ENCODE measurements at places on chromosomes 4 and X. TPM values are rescaled to one million over a fixed set of nuclear protein-coding genes. Genes with fewer than 3 reads are reported as not detected.

Gene MAGEE2
- not detected for total RNA-seq

Gene TMEM144
- total RNA-seq: 9.8 TPM

Gene GLUD2
- total RNA-seq: 1.4 TPM

Gene ASMT
- not detected for total RNA-seq

Gene GRIA3
- not detected for total RNA-seq

Gene GPR78
- not detected for total RNA-seq

Gene STOX2
- not detected for total RNA-seq

Gene ETDB
- not detected for total RNA-seq

Gene SORCS2
- total RNA-seq: not detected

Gene JCHAIN
- total RNA-seq: not detected

Gene SMIM10L2A
- total RNA-seq: not detected

Gene IKBKG
- total RNA-seq: 13.2 TPM
